Astrocyte (in vitro differentiated cells and primary cell): ENCODE measurements at places on chromosomes 12 and 14. TPM values are rescaled to one million over a fixed set of nuclear protein-coding genes. Genes with fewer than 3 reads are reported as not detected.

DNA sequence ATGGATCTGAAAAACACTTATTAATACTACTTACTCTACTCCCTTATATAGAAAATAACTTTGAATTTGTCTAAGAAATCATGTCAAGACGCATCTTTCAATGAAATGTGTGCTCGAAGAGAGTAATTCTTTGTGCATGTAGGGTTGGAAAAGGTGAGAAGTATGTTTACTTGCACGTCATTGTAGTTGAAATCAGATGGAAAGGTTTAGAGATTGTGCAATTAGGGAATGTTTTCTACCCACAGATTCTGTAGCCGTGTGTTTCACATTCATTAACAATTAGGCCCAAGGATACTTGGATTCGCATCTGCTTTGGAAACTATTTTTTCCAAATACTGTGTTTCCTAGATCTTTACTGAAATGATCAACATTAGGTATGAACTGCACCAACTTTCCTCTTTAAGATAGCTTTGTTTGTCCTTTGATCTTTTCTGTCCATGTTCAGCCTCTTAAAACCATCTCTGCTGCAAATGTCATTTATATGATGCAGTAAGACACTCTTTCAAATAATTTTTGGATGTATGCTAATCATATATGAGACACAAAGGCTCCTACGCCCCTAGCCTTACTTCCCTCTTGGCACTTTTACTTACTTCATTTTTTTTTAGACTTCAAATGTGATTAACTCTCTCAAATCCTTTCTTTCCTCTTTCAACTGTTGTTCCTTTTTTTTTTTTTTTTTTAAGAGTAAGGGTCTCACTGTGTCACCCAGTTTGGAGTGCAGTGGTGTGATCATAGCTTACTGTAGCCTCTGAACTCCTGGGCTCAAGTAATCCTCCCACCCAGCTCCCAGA lies 58.0 kb upstream of the PSMA6 start:
- peak; percentile 29 for DNase-seq

DNA sequence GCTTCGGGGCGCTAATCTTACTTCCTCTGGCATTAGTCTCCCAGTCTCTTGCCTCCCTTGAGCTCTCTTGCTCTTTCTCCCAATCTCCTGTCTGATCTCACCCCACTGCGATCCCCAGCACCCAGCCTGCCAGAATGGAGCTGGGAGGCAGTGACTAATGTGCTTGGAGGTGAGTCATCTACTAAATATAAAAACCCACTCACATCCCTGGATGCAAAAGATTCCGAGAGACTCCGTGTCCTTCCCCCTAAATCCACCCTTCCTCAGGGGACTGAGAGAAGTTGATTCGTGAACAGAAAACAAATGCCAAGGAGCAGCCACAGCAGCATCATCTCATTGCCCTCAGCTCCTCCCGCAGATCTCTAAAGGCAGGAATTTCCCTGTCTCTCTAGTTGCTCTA lies 45.7 kb upstream of the KCNA5 start:
- DNase-seq, result peak; percentile 90

- DNase-seq, result no peak
Measured at GRCh38 chr14:106069804-106070625, 543.6 kb downstream of the TMEM121 start.

Gene SPX
- 19.8 and 26.1 TPM in 2 replicates for total RNA-seq

DNA sequence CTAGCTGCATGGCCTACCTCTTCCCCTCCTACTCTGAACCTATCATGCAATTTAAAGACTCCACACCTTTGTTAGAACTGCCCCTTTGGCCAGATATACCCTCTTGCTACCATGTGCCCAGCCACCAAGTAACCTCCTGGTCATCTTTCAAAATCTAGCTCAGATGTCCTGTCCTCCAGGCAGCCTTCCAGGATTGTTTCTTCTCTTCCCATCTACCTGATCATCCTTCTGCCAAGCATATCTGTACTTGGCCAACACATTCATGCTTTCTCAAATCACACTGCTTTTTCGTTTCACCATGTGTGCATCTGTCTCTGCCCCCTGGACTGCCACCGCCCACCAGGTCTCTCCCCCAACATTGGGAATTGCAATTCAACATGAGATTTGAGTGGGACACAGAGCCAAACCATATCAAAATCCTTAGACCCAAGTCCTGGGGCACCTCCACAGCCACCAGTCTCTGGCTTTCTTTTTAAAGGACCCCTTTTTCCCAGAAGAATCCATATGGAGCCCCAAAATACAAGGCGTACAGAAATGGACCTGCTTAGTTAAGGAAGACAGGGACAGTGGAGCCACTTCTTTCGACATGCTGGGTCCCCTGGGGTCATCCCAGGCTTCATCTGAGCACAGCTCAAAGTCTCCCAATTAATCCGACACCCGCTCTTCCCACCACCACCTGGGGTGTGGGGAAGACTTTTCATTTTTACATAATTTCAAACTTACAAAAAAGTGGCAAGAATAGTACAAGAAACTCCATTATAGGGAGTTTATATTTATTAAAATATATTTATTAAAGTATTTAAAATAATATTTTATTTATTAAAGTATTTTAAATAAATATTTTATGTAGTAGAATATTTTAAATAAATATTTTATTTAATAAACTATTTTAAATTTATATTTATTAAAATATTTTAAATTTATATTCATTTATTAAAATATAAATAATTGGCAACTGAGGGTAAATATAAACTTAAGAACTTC lies 7.9 kb upstream of the CMKLR1 start:
- no peak for DNase-seq

Gene SERPINA6
- total RNA-seq, result not detected in 2 replicates

GRCh38 chr14:33393231-33393894 lies 454.7 kb downstream of the NPAS3 start:
- no peak for DNase-seq

GRCh38 chr14:56147986-56148901 lies 30.0 kb downstream of the PELI2 start:
- no peak for DNase-seq

DNA sequence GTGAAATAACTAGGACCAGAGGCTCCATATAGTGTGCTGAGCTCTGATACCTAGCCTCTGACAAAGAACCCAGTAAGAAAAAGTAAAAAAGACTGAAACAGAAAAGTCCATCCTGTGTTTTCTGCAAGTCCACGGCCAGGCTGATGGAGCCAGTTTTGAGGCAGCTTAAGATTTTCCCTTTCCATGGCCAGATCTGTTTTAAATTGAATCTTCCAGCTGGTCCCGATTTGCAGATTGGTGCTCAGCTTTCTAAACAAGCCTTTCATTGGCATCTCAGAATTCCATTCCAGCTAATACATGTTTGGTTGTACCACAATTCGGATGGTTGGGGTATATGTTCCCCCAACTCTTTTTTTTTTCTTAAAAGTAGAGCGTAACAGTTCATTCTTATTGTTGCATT lies 152.0 kb downstream of the DACT1 start:
- no peak for DNase-seq

Gene VRTN
- total RNA-seq, result 0.14 and 0.16 TPM in 2 replicates

Gene VDR
- total RNA-seq, result 6.1 and 6.6 TPM in 2 replicates

DNA sequence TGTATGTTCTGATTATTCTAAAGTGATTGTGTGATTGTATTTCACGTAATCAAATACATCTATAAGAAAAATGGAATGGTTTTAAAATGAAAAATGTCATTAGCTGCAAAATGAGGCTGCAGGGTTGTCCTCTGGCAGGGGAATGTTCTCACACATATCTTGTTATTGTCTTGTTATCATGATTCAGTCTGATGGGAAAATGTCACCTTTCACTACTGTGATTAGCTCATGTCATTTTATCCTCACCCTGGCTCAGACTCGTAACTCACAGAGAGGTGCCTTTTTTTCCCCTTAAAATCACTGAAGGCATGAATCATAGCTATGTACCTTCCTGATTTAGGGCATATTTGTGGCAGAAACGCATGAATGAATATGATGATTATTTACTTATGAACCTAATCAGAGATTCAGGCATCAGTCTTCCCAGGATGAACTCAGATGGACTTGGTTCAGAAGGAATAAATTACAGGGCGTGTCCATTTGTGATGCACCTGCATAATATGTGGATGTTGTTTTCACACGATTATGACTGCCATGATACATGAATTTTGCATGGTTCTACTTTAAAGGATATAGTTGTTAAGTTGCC lies 1339.2 kb downstream of the AACS start:
- DNase-seq, result peak; percentile 62

Gene SERPINA3
- 1.3 and 2.9 TPM in 2 replicates for total RNA-seq

Gene LTBR
- 2.8 and 2.9 TPM in 2 replicates for total RNA-seq

DNA sequence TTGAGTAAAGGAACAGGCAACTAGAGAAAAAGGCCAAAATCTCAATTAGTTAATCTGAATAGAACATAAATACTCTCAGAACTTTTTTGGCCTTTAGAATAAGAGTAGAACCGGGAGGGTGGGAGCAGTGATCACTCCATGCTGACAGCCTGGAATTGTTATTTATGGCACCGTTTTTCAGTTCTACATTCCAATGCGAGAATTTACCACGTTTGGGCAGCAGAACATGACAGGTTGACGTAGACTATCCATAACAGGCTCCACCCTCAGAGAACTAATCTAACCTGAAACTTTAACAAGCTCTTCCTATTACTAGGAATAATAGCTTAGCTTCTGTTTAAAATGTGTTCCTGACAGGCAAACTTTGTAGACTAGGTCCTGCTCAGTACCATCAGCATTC lies 379.1 kb downstream of the SEC23A start:
- DNase-seq, result peak; percentile 3

GRCh38 chr14:102805371-102805891 lies 28.2 kb downstream of the TRAF3 start:
- peak; percentile 76 for DNase-seq

Gene ENDOU
- total RNA-seq, result not detected in 2 replicates
